ENCODE measurements at places on chromosomes 5 and 9. TPM values are rescaled to one million over a fixed set of nuclear protein-coding genes. Genes with fewer than 3 reads are reported as not detected.

KCNN2 gene
- 19.1 TPM for total RNA-seq

FAXDC2 gene
- 14.7 TPM for total RNA-seq

CBY3 gene
- not detected for total RNA-seq

ABCA2 gene
- total RNA-seq, result 45.4 TPM

TAF11L7 gene
- total RNA-seq, result not detected

ARHGEF28 gene
- total RNA-seq, result 8.1 TPM

ATP10B gene
- total RNA-seq, result 7.2 TPM

PIK3R1 gene
- total RNA-seq, result 116 TPM

PCDHGA4 gene
- total RNA-seq, result 21.6 TPM

MLANA gene
- not detected for total RNA-seq

SMIM33 gene
- not detected for total RNA-seq

FXN gene
- total RNA-seq, result 3.1 TPM

EGFLAM gene
- 1.3 TPM for total RNA-seq

GPRIN1 gene
- 113 TPM for total RNA-seq

Measured in parietal lobe (tissue), 2 donors.